ENCODE measurements at places on chromosomes 1 and 21.

DNA sequence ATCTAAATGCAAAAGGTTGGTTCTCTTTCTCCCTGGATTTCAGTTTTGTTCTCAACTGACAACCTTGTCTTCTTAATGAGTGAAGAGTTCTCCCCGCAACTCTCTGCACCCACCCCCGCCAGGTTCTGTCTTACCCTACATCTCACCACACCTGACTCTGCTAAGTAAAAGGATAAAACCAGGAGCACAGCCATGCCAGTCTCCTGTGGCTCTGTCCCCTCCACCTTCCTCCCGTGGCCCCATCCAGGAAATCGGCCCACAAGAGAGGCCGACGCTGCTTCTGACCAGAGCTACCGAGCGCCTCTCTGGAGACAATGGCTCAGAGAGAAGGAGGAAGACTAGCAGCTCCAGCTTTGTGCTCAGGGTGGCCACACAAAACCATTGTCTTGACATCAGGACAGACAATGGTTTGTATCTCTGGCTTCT, 72.2 kb downstream of the PLEKHA6 start:
- no peak for DNase-seq
- peaks cover 2% of the 10 kb centered on the region for H3K36me3 ChIP-seq

DNA sequence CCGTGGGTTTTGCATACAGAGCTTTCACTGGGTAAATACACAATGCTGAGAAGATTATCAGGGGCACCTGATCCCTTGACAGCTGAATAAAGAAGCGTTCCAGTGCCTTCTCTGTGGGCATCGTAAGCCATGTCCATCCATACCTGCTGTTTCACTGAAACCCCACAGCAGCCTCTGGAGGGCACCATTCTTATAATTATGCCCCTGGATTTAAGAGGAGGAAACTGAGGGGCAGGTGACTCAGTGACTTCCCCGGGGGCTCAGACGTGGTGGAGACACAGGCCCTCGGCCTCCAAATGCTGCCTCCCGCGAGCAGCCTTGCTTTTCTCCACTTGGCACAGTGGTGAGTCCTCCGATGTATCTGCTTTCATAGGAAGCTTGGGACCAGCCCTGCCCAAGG, 56.7 kb downstream of the B3GALT5 start:
- peaks cover 11% of the 10 kb centered on the region for H3K36me3 ChIP-seq
- no peaks in the 10 kb centered on the region for H3K27me3 ChIP-seq
- no peak for DNase-seq
- peaks cover 34% of the 10 kb centered on the region for H3K4me1 ChIP-seq

DNA sequence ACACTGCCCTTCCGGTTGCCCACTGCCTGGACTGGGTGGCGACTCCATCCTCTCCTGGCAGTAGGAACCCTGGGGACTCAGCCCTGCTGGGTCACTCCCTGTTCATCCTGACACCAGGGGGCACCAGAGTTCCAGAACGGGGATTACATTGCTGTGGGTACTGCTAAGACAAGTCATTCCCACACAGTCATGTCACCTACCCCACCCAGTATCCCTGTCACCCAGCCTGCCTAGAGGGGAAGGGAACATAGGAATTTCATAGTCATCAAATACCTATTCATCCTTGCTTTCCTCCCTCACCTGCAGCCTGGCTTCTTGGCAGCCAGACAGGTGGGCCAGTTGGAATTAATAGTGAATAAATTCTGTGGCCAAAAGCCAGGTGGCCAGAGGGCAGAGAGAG, 9.8 kb upstream of the SFN start:
- no peak overlapping the region for H3K27ac ChIP-seq
- H3K27me3 ChIP-seq, result no peaks in the 10 kb centered on the region
- no peak overlapping the region for H3K4me3 ChIP-seq

- no peaks in the 10 kb centered on the region for H3K4me1 ChIP-seq
- peaks cover 17% of the 10 kb centered on the region for H3K27me3 ChIP-seq
- H3K27ac ChIP-seq, result no peak overlapping the region
- no peak overlapping the region for H3K4me3 ChIP-seq
These were observed 5.4 kb upstream of the KNCN start for GRCh38 chr1:46556822-46557221.

- DNase-seq, result no peak
- H3K36me3 ChIP-seq, result no peaks in the 10 kb centered on the region
- no peak overlapping the region for H3K27ac ChIP-seq
- H3K4me1 ChIP-seq, result peaks cover 3% of the 10 kb centered on the region
These were observed 37.1 kb upstream of the MCOLN3 start for GRCh38 chr1:85085417-85085816.

Measured in mesothelial cell of epicardium (in vitro differentiated cells).